ENCODE measurements at places on chromosomes 11 and 22. TPM values are rescaled to one million over a fixed set of nuclear protein-coding genes. Genes with fewer than 3 reads are reported as not detected.

- DNase-seq = peak; percentile 24
These were observed 2.1 kb upstream of the HSPA8 start for GRCh38 chr11:123063826-123064657.

- no peak for DNase-seq
These were observed 16.9 kb downstream of the GAB2 start for GRCh38 chr11:78400702-78401101.

GRCh38 chr11:6599449-6599848 is 4.0 kb downstream of the RRP8 start:
- no peak for DNase-seq

- no peak for DNase-seq
These were observed 129.4 kb upstream of the TOP3B start for GRCh38 chr22:22111983-22112382.

DNA sequence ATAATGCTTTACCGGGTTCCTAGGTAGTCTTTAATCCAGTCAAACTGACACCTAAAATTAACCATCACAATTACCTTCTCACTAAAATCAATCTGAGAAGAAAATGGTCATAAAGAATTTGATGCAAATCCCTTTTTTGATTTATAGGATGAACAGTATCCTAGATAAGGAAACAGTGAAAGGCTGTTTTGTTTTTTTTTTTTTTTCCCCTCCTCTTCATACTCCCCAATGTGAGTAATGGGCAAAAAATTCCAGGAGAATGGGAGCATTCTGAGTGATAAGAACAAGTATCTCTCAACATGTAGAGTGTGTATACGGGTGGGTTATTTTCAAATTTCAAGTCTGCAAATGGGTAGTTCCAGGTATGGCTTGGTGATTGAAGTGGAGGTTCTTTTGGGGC is 28.4 kb downstream of the GRAMD1B start:
- no peak for DNase-seq

DNA sequence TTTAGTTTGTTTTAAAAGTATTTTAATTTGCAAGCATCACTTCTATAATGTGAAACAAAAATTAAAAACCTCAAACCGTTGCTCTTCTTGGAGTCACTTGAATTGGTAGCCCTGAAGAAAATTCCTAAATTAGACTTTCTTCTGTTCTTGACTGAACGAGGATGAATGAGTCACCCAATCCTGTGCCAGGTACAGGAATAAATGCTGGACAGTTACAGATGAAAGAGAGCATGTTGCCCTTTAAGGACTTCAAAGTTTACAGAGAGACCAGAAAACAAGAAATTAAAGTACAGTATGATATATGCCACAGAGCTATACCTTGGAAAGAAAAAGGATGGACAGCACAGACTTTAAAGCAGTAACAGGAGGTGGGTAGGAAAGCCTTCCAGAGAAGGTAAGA is 41.3 kb upstream of the CXCR5 start:
- no peak for DNase-seq

DNA sequence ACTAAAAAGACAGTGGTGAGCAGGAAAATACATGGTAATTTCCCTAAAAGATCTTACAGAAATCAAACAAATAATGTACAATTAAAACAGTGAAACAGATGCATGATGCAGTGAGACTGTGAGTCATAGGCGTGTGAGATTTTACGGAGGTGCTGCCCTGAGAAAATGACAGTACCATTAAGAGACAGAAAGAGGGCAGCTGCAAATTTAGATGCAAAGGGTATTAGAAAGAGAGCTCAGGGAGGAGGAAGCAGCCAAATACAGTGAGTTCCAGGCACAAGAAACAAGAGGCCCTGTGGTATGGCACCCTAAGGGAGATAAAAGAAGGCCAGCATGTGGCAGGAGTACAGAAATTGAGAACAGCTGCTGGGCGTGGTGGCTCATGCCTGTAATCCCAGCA is 88.5 kb upstream of the FIBIN start:
- DNase-seq = no peak

GRCh38 chr11:106495046-106495445 is 417.6 kb downstream of the AASDHPPT start:
- no peak for DNase-seq

DNA sequence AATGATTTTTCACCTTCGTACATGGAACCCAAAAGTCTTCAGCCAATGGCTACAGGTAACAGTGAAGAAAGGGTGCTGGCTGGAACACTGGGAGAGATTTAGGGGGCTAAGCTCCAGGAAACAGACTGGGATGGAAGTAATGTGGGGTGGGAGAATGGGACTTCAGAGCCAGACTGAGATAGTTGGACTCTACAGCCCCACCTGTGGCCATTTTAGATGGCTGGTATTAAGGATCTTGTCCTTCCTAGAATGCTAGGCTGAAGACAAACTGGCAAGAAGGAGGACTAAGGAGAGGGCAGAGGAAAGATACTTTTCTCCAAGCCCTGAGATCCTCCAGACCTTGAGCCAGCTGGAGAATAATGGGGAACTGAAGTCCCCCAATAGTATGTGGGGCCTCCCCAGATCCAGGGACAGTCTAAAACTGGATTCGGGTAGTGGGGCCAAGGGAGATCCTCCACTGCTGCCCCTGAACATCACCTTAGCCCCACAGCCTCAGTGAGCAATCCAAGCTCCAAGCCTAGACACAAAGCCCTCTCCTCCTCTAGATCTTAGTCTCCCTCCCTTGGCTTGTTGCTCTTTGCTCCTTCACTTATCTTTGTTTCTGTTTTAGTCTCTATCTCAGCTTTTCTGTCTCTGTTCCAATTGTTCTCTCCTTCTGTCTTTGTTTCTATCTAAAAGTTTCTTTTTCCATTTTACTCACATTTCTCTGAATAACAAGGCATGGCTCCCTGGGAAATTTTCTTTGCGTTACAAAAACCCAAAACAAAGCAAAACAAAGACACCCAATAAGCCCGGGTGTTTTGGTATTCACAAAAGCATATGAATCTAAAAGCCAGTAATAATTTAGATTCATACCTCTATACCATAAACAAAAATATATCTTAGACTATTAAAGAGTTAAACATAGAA is 16.2 kb upstream of the RRAS2 start:
- DNase-seq = no peak

- DNase-seq = no peak
These were observed 5.8 kb upstream of the JAM3 start for GRCh38 chr11:134063124-134063495.

DNA sequence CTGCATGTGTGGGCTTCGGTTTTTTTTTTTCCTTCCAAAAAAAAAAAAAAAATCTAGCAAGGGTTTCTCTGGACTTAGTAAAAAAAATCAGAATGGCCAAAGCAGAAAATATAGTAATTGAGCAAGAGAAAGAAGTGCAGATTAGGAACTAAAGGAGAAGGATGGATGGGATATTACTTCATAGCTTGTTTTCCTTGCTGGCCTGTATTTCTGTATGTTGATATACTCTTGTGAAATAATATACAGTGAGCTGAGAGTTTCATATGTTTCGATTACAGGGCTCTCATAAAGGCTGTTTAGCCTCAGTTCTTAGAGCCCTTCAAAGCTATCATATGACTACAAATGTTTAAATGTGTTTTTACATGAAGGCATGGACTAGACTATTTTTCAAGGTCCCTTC is 34.3 kb upstream of the NFRKB start:
- DNase-seq = no peak

GRCh38 chr11:21289686-21290085 is 620.3 kb downstream of the NELL1 start:
- DNase-seq = no peak

GRCh38 chr22:35443790-35444684 is 44.1 kb downstream of the MCM5 start:
- no peak for DNase-seq

DNA sequence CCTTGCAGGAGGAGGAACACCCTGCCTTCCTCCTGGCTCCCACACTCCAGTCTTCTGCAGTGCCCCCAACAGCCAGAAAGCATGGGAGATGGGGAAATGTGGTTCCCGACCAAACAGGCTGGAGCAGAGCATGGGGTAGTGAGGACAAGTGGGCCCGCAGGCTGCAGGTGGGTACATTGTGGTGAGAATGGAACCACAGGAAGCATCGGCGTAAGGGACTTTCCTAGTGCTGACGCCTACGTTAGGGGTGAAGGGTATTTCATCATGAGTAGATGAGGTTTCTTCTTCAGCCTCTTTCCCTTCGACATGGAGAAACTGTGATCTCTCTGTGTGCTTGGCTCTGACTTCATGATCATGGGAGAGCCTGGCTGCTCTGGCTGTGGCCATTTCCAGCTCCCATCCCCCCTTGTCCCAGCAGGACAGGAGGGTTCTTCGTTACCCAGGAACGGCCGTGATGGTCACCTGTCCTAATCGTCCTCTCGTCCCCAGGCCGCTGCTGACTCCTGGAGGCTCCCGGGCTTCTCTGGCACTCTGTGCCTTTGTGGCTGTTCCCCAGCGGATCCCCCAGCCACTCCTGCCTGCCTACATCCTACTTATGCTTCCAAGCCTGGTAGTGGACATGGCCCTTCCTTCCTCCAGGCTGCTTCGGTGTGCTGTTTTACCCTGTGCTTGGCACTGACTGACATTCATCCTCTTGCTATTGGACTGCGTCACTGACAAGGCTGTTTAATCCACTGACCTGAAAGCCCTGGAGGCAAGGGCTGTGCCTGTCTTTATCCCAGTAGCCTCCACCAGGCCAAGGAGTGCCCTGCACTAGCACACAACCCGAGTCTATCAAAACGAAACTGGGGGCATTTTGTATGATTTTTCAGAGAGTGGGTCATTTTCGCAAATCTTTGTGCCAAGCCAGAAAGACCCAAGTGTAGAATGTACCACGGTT is 65.2 kb upstream of the CECR2 start:
- peak; percentile 41 for DNase-seq

- no peak for DNase-seq
These were observed 784 bp upstream of the SLC43A3 start for GRCh38 chr11:57427727-57428082.

GRCh38 chr22:50527921-50528681 is 1.7 kb downstream of the TYMP start:
- peak; percentile 20 for DNase-seq

DNA sequence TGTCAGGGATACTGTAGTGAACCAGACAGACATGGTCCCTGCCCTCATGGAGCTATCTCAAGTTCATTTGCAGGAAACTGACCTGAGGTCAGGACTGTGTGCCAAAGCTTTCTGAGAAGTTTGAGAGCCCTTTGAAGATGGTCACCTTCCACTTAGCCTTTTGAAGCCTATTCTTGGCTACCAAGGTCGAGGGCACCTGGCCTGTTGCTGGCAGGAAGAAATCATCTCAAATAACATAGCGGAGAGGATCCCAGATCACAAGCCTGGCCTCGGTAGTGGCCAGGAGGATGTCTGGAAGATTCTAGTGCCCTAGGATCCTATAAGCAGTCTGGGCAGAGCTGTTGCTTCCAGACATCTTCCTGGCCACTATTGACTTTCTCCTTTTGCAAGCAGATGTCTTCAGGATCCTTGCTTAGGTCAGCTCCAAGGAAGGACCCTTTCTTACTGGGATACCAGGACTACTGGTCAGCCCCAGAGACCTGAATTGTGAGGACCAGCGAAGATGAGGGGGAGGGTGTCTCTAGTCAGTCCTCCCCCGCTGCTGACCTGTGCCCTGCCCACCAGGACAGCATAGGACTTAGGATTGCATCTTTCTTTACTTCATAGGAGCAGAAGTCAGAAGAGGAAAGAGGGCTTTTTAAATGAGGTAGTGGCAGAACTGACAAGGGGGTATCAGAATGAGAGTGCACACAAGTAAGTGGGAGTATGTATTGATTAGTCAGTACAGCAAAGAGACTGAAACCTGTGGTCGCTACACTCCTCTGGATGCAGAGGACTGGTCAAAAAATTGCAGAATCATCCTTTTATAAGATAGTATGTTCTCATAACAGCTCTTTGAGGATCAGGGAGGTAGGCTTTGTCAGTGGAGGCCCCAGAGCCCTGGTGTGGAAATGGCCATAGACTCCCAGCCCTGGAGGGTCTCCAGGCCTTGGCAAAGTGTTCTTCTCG is 94.8 kb downstream of the TEAD1 start:
- no peak for DNase-seq

DNA sequence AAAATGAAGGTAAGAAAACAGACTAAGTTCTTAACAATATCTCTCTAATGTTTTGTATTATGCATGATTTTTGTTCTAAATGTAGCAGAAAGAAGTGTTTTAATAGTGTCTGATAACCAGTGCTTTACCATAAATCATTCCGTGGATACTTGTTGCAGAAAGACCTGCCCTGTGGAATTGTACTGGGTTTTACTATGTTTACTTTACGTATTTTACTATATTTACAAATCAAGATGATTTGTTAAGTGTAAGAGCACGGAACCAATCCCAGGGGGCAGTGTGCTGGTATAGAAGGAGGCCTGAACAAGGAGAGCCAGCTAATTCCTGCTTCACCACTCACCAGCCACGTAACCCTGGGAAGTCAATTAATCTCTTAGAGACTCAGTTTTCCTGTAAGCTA is 1.4 kb downstream of the HTR3B start:
- DNase-seq = no peak

DNA sequence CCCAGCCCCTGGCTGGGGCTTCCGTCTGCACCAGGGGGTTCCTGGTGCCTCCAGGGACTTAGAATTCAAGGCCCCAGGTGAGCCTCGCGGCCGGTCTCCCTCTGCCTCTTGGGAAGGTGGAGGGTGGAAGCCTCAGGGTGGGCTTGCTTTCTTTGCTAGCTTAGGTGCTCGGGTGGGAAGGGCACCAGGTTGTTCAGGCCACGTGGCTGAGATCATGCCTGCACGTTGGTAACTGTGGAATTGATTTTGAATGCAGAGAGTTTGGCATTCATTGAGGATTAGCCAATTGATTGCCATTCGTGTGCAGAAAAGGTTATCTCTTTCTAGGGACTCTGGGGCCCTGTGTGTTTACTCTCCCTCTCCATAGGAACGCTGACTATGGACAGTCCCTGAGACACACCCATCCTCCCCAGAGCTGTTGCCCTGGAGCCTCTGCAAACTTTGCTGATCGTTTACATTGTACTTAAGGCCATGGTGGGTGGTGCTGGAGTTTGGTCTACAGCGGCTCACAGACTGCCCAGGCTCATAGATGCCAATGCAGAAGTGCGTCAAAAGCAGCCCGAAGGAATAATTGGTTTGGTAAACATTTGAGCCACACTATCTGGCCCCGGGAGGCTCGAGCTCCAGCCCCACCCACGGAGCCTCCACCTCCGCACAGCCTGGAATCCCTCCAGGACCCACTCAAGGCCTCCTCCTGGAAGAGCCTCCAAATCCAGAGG is 1457.7 kb downstream of the BRD1 start:
- no peak for DNase-seq

- no peak for DNase-seq
These were observed 20.6 kb downstream of the MRGPRG start for GRCh38 chr11:3197878-3198528.

- no peak for DNase-seq
These were observed 8.0 kb downstream of the MTNR1B start for GRCh38 chr11:92977401-92977800.

The TH gene
- total RNA-seq = not detected

The FUT4 gene
- 1.2 TPM for total RNA-seq

The HOATZ gene
- total RNA-seq = not detected

The PRCP gene
- 18.3 TPM for total RNA-seq

The TMEM138 gene
- total RNA-seq = 51.5 TPM

The KCNQ1OT1 gene
- 3.4 TPM for total RNA-seq

The RTN4R gene
- not detected for total RNA-seq

The SLC16A8 gene
- total RNA-seq = not detected

The OR51I1 gene
- total RNA-seq = not detected

The GVQW3 gene
- total RNA-seq = 16.5 TPM

The OR8A1 gene
- total RNA-seq = not detected

All from OCI-LY7 (cell line).